ENCODE measurements at places on chromosomes 16 and 17.

DNA sequence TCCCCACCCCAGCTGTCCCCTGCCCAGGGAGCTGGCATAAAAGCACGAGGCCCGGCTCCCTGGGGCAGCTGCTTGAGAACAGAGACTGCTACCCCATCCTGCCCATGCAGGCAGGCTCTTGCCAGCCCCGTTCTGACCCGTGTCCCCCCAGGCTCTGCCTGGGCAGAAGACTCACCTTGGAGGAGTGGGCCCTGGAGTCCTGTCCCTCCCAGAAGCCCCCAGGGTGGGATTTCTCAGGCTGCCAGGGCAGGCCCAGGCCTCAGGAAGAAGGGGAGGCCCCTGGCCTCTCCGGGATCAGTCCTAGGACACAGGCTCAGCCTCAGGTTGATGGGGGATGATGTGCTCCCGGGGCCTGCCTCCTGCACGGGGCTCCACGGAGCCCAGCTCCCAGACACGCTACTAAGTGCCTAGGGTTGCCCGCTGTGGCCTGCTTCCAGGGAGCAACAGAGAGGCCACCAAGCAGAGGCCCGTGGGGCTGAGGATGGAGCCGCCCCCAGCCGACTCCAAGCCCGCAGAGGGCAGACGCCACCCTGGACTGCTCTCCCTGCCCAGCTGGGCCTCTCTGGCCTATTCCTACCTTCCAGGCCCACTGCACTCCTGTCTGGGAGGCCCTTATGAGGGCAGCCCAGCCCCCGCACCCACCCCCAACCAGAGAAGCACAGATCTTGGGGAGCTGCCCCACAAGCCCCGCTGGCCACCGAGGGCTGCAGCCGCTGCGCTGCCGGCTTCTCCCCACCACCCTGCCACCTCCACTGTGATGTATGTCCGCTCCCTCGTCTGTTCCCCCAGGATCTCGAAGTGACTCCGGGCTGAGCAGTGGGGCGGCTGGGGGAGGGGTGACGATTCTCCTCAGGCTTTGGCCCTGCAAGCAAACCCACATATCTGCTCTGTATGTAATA, 1.7 kb downstream of the NME3 start:
- no peak for DNase-seq

- DNase-seq, result no peak
Measured at GRCh38 chr16:53809088-53809932, 105.4 kb downstream of the FTO start.

- DNase-seq, result no peak
Measured at GRCh38 chr16:81846105-81846504, 67.0 kb downstream of the PLCG2 start.

DNA sequence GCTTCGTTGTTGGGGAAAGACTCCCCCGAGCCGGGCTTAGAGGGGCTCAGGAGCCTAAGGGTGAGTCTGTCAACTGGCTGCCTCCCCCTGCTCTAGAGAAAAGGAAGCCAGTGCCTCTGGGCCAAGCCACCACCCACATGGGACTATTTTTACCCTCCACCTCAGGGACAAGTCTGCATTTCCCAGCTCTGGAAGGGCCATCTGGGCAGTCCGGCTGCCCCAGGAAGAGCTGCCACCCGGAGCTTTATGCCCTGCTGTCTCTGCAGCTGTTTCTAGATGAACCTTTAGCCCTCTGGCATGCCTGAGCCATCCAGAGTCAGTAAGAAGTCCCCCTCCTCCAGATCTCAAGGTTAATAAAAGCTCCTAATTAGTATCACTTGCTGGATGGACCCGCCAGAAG, 5.3 kb upstream of the RPRML start:
- DNase-seq, result no peak

DNA sequence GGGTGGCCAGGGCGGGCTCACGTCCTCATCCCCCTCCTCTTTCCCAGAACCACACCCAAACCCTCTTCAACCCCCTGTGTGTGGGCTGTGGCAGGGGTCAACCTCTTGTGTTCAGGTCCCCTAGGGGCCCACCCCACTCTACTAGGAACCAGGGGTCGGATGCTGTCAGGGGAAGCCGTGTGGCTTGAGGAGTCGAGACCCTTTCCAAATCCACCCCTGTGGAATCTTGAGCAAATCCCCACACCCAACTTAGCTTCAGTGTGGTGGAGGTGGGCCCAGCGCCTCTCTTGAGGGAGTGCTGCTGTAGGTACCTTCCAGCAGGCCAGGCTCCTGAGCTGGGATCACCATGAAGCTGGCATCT, 121.5 kb downstream of the MRM1 start:
- no peak for DNase-seq

DNA sequence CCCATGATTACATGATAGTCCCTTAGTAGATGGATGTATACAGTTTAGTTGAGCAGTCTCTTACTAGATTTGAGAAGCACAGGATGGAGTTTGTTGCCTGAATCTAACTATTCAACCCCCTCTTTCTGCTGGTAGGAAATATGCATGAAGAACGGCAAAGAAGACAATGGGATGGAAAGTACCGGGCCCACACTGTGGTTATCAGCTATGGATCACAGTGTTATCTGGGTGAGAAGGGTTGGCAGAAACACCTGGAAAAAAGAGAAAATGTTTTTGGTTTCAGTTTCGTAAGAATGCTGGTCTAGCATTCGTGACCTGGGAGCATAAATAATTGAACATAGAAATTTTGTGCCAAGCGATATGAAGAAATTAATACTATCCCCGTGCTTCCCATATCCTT, 53.1 kb downstream of the ANKFN1 start:
- DNase-seq, result no peak

DNA sequence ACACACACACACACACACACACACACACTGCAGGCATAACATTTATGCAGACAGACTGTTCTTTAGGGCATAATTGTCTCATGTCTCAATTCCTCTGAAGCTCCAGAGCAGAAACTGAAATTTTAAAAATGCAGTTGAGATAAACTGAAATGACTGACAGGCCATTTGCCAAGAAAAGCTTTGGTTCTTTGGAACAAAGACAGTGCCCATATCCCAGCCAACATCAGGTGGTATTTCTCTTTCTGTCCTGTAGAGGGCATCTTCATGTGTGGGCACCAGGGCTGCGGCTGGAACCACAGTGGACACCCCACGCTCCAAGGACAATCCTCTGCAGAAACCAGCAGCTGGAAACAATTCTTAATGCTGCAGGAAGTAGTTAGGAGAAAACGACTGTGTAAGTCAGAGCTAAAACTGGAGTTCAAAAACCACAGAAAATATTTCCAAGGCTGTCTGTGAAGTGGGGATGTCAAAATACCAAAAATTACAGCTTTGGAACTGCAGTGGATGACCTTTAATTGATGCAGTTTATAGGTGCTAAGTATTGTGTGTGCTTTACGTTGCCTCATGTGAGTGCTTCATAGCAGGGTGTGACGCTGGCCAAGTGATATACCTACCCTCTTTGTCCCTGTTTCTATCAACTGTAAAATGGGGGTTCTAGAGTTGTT, 10.6 kb upstream of the MEFV start:
- peak; percentile 17 for DNase-seq

- no peak for DNase-seq
Measured at GRCh38 chr17:65022751-65023700, 33.5 kb downstream of the GNA13 start.

DNA sequence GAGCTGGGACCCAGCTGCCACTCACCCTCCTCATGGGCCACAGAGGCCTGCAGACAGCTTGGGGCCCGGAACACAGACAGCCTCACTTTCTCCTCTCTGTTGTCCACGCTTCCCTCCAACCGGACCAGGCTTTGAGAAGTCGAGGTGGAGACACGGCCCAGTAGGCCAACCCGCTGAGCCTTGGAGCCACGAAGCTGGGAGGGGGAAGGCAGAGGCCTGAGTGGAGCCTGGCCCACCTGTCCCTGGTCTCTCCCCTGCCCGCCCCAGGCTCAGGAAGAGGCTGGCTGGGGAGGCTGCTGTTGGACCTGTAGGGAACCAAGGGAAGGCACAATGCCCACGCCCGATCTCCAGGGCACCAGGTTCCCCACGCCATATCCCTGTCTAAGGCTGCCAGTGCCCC, 48.1 kb downstream of the RMI2 start:
- DNase-seq, result no peak

GRCh38 chr17:1294157-1294717, 14.8 kb downstream of the TRARG1 start:
- DNase-seq, result no peak

DNA sequence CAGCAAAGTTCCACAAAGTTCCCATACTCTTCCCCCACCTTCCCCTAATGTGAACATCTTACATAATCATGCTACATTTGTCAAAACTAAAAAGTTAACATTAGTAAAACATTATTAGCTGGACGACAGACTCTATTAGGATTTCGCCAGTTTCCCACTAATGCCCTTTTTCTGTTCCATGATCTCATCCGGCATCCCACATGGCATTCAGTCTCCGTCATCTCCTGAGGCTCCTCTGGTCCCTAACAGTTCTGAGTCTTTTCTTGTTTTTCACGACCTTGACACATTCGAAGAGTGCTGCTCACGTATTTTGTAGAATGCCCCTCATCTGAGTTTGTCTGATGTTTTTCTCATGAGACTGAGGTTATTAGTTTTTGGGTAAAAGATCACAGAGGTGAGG, 8.8 kb upstream of the MPRIP start:
- DNase-seq, result no peak

GRCh38 chr17:15457723-15458094, 9.7 kb downstream of the CDRT4 start:
- no peak for DNase-seq

DNA sequence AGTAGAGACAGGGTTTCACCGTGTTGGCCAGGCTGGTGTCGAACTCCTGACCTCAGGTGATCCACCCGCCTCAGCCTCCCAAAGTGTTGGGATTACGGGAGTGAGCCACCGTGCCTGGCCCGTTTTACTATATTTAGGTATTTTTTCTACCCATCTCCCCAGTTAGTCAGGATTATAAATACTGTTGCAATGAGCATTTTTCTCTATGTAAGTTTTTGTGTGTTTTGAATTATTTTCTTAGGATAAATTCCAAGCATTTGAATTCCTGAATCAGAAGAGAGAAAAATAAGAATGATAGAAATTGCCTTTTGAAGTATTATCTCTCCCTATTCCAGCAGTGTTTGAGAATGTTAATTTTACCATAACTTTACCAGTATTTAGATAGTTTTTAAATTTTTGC, 36.6 kb downstream of the KIAA0513 start:
- no peak for DNase-seq

DNA sequence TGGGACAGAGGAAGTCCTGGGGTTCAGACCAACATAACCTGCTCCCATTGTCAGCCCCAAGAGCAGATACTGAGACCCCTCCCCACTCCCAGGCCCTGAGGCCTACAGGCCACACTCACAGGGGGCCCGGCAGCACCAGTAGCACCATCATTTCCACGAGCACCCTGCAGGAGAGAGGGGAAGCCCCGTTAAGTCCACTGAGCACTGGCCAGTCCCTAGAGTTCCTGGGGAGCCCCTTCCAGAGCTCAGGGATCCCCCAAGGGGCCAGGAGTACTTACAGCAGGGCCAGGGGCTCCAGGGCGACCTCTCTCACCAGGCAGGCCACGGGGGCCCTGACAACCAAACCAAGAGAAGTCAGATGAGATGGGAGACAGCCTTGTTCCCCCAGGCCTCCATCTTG, 5.4 kb downstream of the COL1A1 start:
- DNase-seq, result no peak

DNA sequence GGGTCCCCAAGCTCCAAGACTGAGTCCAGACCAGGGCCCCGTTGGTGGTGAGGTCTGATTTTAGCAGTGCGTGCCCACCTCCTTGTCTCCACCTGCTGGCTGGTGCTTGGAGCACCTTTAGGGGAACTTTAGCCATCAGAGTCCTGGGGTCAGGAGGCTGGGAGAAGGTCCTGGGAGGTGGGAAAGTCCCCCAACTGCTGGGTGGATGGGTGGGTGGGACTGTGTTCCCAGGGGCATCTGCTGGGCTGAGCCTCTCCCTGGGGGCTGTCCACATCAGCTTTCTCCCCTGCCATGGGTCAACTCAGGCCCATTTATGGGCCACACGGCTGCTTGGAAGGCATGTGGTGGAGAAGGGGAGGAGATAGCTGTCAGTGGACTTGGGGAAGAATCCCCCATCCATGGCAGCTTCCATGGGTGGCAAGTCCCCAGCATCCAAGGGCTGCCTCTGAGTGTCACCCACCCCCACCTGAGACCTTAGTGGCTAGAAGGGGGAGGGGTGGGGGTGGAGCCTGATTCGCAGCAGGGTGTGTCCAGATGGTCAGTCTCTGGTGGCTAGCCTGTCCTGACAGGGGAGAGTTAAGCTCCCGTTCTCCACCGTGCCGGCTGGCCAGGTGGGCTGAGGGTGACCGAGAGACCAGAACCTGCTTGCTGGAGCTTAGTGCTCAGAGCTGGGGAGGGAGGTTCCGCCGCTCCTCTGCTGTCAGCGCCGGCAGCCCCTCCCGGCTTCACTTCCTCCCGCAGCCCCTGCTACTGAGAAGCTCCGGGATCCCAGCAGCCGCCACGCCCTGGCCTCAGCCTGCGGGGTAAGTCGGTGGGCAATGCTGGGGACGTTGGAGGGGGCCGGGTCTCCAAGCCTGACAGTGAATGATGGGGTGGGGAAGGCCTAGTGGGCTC, at the start of gene TRPV2:
TSS of gene TRPV2 (plus strand) at position 541 of the 894 bp plus-strand sequence. CDS start 2,098 bp downstream, outside the sequence.
- DNase-seq, result no peak

- DNase-seq, result no peak
Measured at GRCh38 chr16:65779201-65779600, 587.3 kb upstream of the CDH5 start.

DNA sequence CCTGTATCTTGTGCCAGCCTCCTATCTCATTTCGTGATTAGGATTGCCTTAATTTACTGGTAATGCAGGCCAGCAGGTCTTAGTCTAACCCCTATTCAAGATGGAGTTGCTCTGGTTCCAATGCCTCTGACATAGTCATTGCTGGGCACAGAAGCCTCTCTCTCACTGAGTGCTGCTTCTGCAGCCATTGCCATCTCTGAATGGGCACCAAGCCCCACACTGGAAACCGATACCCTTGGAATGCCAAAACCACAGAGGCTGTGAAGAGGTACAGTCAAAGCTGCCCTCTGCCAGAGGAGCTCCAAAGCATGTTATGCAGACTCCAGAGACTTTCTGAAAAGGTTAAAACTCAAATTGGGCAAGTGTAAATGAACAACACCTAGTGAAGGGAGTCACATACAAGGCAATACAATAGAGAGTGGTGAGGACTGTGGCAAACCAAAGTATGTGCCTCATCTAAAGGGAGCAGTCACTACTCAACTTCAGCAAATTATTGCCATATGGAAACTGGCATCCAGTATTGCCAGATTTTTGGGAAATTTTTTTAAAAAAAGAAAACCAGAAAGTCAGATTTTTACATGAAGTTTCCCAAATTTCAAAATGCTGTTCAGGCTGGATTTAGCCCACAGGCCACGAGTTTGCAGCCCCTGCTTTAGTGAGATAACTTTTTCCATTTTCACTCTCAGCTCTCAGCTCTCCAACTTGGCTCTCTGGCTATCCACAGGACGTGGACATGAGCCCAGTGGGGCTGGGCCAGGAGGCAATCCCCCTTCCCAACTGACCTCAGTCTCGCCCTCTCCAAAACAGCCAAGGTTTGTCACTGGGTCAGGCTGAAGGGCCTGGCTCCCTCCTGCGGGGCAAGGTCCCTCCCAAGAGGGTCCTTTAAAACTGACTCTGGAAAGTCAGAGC, 2.1 kb upstream of the MMP2 start:
- DNase-seq, result no peak

- DNase-seq, result no peak
Measured at GRCh38 chr17:39944393-39944711, 16.8 kb downstream of the LRRC3C start.
